ENCODE measurements at places on chromosomes 5 and 9. TPM values are rescaled to one million over a fixed set of nuclear protein-coding genes. Genes with fewer than 3 reads are reported as not detected.

GRCh38 chr5:34610546-34610945, 45.6 kb upstream of the RAI14 start:
- DNase-seq, result no peak

The PCDHB13 gene
- total RNA-seq, result not detected

- no peak for DNase-seq
Measured at GRCh38 chr9:18598969-18599368, 125.0 kb downstream of the ADAMTSL1 start.

DNA sequence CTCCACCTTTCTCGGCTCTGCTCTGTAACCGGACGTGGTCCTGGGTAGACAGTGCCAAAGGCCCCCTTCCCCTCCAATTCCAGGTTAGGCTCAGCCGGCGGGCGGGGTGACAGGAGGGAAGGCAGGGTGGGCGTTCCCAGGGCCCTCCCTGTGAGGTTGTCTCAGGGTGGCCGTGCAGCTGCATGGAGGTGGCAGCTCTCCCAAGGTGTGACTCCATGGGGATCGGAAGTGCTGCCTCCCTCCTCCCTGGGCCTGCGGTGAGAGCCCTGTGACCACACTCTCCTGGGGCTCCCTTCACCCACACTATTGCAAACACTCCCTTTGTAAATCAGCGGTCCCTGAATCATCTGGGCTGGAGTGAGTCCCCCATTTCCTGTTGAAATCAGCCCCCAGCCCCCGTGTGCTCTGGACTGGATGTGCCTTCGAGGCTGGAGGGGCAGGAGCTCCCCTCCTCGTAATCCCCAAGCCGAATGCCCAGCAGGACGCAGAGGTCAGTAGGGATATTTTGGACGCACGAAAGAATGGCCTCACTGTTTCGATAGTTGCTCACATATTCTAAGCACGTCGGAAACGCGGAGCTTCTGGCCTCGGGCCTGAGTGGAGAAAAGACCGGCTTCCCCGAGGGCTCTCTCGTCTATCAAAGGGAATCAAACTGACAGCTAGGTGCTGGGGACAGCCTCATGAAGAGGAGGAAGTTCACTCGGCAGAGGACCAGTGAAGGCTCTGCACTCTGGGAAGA, 107.6 kb upstream of the COL5A1 start:
- no peak for DNase-seq

GRCh38 chr5:57527870-57528269, 45.3 kb upstream of the ACTBL2 start:
- no peak for DNase-seq

Data from CD8-positive, alpha-beta memory T cell (primary cell).